NCI-H345 (cell line): ENCODE measurements at places on chromosomes 3 and 15.

DNA sequence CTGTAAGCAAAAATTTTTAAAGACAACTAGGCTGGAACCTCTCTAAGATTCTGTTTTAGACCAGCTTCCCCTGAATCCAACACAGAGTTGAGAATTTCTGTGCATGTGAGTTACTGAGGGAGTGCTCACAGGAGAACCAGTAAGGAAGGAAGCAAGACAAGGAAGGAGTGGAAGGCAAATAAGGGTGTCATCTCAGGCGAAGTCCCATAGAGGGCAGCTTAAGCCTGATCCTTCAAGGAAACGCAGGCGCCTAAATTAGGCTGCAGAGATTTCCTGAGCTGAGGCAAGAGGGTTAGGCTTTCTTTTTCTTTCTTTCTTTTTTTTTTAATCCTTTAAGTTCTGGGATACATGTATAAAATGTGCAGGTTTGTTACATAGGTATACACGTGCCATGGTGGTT is 36.2 kb upstream of the COL6A6 start:
- no peak for DNase-seq

GRCh38 chr15:54582863-54583643 is 604.8 kb downstream of the UNC13C start:
- no peak for DNase-seq

DNA sequence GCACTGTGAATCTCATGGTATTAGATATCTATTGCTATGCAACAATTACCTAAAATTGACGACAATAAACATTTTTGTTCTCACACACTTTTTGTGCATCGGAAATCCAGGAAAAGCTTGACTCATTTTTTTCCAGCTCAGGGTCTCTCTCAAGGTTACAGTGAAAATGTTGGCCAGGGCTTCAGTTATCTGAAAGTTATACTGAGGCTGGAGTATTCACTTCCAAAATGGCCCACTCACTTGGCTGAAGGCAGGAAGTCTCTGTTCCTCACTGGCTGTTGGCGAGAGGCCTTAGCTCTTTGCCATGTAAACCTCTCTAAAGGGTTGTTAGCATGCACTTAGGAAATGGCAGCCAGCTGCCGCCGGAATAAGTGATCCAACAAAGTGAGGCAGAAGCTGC is 41.4 kb downstream of the OSTN start:
- no peak for DNase-seq

DNA sequence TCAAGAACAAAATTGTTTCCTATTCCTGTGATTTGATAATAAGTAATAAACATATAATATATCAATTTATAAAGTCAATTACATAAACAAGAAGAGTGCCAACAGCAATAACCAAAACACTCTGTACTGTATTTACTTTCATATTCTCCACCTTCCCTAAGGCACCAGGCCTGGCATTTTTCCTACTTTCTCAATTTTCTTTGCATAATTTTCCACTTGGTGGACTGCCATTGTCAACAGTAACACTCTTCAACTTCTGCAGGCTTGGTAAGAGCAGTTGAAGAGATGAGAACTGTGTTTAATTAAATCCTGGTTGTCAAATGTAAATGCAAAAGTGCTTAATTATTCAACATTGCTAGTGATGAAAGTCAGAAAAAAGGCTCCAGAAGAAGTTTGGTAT is 229.8 kb upstream of the PLSCR5 start:
- no peak for DNase-seq

DNA sequence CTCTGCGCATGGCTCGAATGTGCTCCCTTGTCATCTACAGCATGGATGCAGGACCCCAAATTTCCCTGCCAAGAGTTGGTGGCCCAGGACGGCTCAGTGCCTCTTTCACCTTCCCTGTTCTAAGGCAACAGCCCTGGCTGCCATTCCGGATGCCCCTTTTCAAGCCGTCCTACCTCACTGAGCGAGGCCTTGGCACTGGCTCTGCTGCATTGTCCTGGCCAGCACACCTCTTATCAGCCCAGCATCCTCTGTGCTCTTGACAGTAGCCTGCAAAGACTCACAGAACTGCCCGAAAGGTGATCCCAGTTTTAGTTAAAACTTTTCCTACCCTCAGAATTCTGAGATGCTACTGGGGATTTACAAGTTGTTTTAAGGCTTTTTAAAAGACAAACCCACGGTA is 122.0 kb downstream of the MECOM start:
- no peak for DNase-seq

DNA sequence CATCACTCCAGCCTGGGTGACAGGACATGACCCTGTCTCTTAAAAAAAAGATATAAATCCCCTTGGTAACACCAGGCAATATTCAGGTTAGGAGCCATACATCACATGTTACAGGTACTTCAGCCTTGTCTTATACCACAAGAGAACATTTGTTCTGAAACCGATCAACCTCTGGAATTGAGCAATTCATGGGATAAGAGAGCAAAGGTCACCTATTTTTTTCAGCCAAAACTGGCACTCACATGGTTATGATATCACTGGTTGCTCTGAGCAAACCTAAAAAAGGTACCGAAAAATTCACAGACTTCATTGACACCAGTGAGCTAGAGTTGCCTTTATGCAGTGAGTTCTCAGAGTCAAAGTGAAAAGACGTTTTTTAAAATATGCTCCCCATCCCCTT is 9.1 kb downstream of the SPICE1 start:
- no peak for DNase-seq

DNA sequence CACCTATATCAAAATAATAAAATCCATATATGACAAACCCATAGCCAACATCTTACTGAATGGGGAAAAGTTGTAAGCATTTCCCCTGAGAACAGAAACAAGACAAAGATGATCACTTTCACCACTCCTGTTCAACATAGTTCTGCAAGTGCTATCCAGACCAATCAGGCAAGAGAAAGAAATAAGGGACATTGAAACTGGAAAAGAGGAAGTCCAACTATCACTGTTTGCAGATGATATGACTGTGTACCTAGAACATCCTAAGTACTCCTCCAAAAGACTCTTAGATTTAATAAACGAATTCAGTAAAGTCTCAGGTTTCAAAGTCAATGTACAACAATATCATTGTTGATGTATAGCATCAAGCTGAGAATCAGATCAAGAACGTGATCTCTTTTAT is 35.6 kb upstream of the FGF7 start:
- no peak for DNase-seq
